ENCODE measurements at places on chromosomes 12 and 14.

- DNase-seq: no peak
Observed at GRCh38 chr12:106321139-106321850, 18.8 kb downstream of the TCP11L2 start.

DNA sequence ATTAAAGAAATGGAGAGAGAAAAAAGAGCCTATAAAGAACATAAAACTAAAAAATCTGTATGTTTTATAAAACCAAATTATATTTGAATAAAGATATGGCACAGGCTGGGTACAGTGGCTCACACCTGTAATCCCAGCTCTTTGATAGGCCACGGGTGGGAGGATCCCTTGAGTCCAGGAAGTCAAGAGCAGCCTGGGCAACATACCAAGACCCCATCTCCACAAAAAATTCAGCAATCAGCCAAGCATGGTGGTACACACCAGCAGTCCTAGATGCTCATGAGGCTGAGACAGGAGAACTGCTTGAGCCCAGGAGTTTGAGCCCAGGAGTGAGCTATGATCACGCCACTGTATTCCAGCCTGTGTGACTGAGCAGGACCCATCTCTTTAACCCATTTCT is 74.9 kb downstream of the EPS8 start:
- DNase-seq: no peak

- no peak for DNase-seq
Observed at GRCh38 chr14:62130441-62130840, 368.2 kb downstream of the SNAPC1 start.

- no peak for DNase-seq
Observed at GRCh38 chr14:56087671-56088471, 30.3 kb upstream of the PELI2 start.

DNA sequence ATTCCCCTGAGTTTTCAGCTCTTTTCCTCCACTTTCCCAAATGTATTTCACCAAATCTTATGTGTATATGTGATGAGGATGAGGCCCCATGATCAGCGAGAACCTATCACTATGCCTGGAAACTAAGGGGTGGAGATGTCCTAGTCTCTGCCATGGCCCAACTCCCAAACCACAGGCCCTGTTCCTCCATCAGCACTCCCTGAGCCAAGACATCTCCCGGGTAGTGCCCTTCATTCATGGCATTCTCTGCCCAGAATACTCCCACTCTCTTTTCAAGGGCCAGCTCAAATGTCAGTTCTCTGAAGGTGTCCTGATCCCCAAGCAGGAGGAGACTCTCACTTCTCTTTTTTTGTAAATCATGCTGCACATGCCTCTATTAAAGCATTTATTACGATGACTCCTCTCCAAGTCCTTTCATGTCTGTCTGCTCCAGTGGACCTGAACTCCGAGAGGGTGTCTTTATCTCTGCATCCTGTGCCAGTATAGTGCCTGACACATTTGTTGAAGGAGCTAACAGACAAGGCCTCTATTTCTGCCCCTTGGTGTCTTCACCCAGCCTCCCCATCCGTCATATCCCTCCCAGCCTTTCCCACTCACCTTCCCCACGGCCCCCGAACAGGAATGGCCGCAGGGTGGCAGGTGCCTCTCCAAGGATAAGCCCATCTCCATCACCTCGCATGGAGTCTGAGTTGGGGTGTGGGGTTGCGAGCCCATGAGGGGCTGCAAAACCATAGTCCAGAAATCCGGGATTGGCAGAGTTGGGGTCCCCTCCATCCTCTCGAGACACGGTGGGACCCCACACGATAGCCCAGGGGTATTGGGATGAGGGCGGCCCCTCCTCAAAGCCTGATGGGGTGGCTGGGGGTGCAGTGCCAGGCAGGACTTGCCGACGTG is 3.7 kb downstream of the PIANP start:
- DNase-seq: no peak

DNA sequence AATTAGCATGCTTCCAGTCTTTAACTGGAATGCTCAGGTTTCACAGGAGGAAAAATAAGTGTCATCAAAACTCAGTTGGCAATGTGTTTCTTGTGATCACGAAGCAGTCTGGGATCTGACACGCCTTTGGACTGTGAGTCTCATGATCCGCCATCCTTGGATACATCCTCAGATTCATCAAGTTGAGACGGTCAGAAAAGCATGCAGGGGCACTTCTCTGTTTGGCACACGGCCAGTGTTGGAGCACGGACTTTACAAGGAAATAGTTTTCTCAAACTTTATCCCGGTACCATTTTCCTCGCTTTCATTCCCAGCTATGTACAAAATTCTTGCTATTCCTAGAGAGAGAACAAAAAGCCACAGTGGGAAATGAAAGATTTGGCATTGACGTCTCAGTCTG is 88.4 kb upstream of the PARP11 start:
- no peak for DNase-seq

GRCh38 chr14:29355331-29355730 is 572.3 kb downstream of the PRKD1 start:
- no peak for DNase-seq

DNA sequence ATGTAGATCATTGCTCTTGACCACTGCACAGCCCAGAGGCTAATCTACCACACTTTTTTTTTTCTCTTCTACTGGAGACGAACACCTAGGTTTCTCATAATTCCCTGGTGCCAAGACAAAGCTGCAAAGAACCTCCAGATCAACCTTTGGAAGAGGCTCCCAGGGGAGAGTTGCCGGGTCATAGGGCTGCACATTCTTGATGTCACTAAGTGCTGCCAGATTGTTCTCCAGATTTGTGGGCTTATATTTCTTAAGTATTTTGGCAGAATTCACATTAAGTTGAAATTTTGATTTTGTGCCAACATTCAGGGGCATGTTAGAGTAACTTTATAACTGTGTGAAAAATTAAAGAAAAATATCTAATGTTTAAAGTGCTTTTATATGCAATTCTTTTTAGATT is 13.5 kb upstream of the PDZRN4 start:
- no peak for DNase-seq

- no peak for DNase-seq
Observed at GRCh38 chr12:52524241-52524897, 4.2 kb upstream of the KRT5 start.

GRCh38 chr14:61254808-61255526 is 26.2 kb downstream of the TMEM30B start:
- DNase-seq: no peak

DNA sequence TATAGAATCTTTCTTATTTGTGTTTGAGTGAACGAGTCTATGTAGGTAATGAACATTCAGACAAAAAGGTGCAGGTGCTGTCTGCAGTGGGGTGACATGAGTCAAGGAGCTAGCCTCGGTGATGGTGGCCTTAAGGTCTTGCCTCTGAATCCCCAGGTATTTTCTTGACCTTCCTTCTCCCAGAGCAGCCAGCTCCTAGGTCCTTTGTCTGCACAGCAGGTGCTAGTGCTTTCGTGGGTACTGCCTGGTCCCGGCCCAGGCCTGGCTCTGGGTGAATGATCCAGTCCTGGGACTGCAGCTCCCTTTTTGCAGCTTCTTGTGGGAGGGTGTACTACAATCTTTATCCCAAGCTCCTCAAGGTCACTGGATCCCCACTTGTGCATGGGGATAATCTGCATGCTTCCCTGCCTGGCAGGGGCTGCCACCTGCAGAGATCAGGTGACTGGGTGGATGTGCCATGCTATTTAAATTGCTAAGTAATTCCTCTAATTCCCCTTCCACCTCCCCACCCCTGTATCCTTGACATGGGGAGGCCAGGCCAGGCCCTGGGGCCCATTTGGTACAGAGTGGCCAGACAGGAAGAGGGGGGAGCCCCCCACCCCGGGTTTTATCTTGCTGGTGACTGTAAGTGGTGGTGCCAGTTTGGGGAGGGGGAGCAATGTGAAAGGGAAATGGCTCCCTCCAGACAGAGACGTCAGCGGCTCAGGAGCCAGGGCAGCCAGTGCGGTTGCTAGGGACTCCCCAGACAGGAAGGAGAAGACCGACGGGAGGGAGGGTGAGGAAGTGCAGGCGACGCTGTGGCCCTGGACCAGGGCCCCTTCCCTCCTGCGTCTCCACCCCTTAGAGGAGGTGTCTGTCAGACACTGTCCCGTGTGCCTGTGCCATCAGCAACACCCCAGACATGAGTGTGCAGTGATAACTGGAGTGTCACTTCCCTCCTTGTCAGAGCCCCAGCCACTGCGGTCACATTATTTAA is 6.7 kb downstream of the VASH1 start:
- DNase-seq: no peak

GRCh38 chr14:82387699-82388098 is 854.0 kb upstream of the SEL1L start:
- DNase-seq: no peak

- peak; percentile 80 for DNase-seq
Observed at GRCh38 chr14:104689109-104689880, at the start of gene INF2. Gene INF2, plus strand, starts transcription at chr14:104689618. Its CDS starts 11,748 bp downstream, at chr14:104701366.

- DNase-seq: peak; percentile 84
Observed at GRCh38 chr12:118052324-118053070, 8.5 kb downstream of the WSB2 start.

GRCh38 chr12:94951071-94951934 is 52.2 kb downstream of the NDUFA12 start:
- DNase-seq: no peak

GRCh38 chr14:73225496-73225895 is 11.8 kb upstream of the PAPLN start:
- no peak for DNase-seq

DNA sequence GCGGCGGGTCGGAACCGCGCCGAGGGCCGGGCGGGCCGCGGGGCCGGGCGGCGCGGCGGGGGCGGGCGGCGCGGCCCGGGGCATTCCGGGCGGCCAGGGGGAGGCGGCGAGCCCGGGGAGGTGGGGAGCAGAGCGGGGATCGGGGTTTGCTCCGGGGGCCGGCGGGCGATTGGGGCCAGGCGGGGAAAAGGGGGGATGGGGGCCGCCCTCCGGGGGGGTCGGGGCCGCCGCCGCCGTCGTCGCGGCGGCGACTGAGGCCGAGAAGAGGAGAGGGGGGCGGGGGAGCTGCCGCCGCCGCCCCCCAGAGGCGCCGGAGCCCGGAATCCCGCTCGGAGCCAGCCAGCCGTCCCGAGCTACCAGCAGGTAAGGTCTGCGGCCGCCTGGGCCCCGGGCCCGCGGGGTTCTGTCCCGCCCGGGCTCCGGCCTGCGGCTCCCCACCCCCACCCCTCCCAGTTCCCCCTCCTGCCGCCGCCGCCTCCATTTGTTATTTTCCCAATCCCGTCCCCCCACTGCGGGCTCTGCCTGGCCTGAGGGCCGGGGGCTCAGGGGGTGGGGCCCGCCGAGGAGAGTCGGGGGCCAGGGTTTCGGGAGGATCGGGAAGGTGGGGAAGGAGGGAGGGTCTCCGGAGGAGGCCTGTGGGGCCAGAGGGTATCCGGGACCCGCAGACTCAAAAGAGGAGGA is 403 bp downstream of the ATN1 start:
- no peak for DNase-seq

GRCh38 chr12:46361667-46362034 is 10.9 kb downstream of the SLC38A2 start:
- no peak for DNase-seq

GRCh38 chr12:10726945-10727344 is 3.8 kb upstream of the YBX3 start:
- no peak for DNase-seq

DNA sequence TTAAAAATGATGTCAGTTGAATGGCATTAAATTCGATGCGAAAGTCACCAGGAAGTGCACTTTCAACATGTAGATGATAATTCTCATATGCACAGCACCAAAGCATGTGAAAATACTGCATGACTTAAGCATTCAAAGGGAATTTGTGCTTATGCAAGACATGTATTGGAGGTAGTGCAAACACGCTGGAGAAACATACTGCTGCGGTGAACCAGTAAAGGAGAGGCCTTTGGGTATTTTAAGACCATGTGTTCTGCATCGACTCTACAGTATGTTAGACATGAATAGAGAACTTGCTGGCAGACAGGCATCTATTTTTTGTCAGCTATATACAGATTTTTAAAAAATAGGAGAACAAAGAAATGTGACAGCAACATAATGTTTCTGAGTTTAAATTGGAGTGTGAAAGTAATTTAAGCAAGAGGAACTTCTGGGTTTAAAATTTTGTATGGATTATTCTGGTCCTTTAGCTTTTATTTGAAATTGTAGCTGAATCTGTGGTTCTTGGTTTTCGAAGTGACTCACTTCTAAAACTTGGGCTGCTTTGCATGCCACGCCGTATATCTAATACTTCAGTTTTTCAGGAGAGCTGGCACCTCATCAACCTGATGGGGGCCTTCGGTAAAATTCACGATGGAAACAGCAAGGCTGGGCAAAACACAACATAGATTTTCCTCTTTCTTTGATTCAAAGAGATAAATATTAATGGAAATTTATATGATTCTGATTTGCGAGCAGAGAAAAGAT is 408.7 kb downstream of the APAF1 start:
- no peak for DNase-seq

- no peak for DNase-seq
Observed at GRCh38 chr12:46660719-46661109, 165.1 kb downstream of the SLC38A4 start.

DNA sequence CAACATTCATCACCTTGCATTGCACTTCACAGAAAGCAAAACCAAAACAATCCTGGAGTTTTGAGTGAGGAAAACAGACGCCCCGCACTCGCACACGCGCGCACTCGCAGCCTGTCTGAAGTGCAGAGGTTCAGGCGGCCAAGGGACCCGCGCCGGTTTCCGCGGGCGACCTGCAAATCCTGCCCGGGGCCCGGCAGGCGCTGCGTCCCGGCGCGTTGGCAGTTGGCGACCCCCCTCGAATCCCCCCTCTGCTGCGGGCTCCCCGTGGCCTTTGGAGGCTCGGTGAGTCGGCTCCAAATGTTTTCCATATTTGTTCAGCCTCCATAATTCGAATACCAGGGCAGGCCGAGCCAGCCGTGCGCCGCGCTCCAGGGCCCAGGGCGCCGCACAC is at the start of gene SSPN:
Gene SSPN, plus strand, starts transcription at position 324 of the 391 bp plus-strand sequence. CDS start 100 bp downstream, outside the sequence.
- peak; percentile 9 for DNase-seq

DNA sequence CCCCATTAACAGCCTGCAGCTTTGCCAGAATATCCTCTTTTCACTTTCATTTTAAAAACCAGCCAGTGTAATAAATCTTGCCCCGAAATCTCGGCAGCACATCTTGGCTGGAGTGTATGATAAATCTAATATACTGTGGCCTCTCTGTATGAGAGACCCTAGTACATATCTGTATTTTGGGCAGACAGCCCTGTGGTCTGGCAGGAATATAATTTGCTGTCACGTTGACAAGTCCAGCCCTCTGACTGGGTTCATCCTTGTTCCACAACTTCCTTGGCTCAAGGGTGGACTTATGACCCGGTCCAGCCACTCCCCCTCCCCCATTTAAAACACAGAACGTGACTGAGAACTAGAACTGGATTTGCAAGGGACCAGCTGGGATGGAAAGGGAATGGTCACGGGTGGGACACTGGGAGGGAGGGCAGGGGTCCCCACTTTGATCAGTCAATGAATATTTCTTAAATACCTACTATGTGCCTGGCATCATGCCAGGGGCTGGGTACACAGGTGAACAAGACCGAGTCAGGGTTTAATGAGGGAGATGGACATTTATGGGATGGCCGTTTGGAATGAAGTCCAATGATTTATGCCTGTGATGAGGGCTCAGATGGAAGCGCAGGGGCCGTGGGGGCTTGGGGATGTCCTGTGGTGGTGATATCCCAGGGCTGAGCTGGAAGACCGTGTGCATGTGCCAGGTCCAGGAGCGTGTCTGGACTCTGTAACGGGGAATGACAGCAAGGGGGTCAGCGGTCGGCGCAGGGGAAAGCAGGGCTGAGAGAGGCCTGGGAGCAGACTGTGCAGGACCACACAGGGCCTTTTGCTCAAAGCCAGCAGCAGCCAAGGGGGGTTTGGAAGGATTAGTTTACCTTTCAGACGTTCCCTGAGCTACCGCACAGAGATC is 190.5 kb downstream of the PHETA1 start:
- DNase-seq: no peak

GRCh38 chr14:58078068-58078467 is 73.9 kb downstream of the ARMH4 start:
- peak; percentile 14 for DNase-seq

All from H54 (cell line).